ENCODE measurements at places on chromosomes 7 and 10.

- no peak for DNase-seq
Observed at GRCh38 chr10:36556468-36556867, 568.9 kb upstream of the ANKRD30A start.

- no peak for DNase-seq
Observed at GRCh38 chr10:10128387-10128786, 889.3 kb upstream of the CELF2 start.

DNA sequence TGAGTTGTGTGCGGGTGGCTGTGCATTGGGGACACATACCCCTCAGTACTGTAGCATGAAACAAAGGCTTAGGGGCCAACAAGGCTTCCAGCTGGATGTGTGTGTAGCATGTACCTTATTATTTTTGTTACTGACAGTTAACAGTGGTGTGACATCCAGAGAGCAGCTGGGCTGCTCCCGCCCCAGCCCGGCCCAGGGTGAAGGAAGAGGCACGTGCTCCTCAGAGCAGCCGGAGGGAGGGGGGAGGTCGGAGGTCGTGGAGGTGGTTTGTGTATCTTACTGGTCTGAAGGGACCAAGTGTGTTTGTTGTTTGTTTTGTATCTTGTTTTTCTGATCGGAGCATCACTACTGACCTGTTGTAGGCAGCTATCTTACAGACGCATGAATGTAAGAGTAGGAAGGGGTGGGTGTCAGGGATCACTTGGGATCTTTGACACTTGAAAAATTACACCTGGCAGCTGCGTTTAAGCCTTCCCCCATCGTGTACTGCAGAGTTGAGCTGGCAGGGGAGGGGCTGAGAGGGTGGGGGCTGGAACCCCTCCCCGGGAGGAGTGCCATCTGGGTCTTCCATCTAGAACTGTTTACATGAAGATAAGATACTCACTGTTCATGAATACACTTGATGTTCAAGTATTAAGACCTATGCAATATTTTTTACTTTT lies 1.8 kb downstream of the DDIT4 start:
- DNase-seq: no peak

DNA sequence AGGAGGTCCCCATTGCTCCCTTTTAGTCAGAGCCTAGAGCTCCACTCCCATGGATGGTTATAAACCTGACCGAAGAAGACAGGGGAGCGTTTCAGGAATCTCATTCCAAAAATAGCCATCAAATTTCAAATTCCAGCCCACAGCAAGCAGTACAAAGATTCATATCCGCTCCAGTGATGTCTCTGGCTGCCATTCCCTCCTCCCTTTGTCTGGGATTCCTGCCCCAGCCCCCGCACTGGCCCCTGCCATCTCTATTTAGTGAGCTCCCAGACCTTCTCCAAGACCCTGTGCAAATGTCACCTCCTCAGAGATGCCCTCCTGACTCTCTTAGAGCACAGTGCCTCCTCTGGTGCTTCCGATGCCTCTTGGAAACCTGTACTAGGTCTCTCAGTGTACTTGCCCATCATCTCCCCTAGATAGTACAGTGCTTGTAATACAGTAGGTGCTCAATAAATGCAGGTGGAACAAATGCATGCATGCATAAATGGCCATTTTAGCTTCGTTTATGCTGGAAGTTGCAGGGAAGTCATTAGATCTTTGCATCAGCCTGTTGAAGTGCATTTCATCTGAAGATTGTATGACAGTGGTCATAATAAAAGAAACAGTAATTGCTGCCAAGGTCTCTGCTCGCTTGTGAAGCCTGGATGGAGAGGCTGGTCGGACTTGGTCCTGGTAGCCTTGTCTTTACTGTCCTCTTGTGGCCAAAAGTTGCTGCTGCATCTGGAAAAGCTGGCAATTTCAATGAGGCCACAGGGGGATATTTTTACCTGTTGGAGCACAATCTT lies 32.0 kb upstream of the HABP2 start:
- DNase-seq: peak; percentile 83

GRCh38 chr7:90607196-90607595 lies 11.1 kb downstream of the CDK14 start:
- no peak for DNase-seq

DNA sequence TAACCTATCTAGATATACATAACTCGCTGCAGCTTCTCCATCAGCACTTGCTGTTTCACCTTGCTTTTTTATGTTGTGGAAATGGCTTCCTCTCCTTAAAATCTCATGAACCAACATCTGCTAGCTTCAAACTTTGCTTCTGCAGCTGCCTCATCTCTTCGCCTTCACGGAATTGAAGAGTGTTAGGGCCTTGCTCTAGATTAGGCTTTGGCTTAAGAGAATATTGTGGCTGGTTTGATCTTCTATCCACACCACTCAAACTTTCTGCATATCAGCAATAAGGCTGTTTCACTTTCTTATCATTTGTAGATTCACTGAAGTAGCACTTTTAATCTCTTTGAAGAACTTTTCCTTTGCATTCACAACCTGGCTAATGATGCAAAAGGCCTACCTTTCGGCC lies 49.2 kb upstream of the AGR3 start:
- no peak for DNase-seq

- no peak for DNase-seq
Observed at GRCh38 chr10:79336276-79336675, 11.0 kb upstream of the PPIF start.

- peak; percentile 25 for DNase-seq
Observed at GRCh38 chr10:108465871-108466641, 1301.5 kb upstream of the SORCS1 start.

- DNase-seq: no peak
Observed at GRCh38 chr7:108327353-108327752, 128.9 kb downstream of the NRCAM start.

GRCh38 chr7:70694434-70694970 lies 437.4 kb upstream of the GALNT17 start:
- DNase-seq: peak; percentile 76

DNA sequence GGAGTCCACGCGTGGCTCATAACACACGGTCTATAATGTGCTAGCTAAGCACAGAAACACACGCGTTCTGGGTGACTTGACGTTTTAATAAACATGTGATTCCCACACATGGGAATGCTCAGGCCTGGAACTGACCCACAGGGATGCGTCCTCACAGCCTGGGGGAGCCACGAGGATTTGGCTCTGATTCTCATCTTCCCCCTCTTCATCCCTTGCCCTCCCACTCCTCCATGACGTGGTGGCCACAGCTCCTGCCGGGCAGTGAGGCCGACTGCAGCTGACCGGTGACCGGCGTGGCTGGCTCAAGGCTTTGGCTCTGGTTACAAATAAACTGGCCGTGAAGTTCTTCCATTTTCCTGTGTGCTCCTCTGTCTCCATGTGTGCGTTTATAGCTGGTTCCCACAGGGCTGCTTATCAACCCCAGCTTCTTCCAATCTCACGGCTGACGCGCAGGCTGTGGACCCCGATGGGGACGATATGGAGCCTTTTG lies 40.9 kb upstream of the KLF6 start:
- no peak for DNase-seq

DNA sequence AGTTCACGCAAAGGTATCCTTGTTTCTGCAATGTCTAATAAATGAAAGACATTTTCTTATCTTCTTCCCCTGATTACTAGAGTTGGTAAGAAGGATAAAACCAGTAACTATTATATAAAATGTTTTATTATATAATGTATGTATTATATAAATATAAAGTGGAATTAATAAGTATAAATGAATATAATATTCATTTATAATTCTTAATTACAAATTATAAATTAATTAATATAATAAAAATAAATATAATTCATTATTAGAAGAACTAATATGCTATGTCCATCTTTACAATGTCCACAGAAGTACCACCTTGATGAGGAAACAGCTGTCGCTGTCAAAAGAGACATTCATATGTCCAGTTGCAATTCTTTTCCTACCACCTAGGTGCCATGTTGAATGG lies 177.7 kb downstream of the GLI3 start:
- DNase-seq: no peak

GRCh38 chr10:92573091-92573797 lies 649 bp downstream of the IDE start:
- peak; percentile 59 for DNase-seq

Data from AG08396 (cell line).